ENCODE measurements at places on chromosomes 16 and 17.

DNA sequence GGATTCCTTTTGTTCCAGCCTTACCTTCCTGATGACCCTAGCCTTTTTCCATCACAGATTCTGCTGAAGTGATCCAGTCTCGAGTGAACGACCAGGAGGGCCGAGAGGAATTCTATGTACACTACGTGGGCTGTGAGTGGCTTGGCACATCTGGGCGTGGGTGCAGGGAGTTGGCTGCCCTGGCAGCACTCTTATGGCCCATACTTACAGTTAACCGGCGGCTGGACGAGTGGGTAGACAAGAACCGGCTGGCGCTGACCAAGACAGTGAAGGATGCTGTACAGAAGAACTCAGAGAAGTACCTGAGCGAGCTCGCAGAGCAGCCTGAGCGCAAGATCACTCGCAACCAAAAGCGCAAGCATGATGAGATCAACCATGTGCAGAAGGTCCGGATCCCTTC, 2.7 kb downstream of the KAT8 start:
- no peak for DNase-seq

- no peak for DNase-seq
Observed at GRCh38 chr17:30809867-30810266, 14.6 kb downstream of the CRLF3 start.

GRCh38 chr17:2282297-2282873, 21.2 kb downstream of the SMG6 start:
- DNase-seq, result peak; percentile 82

GRCh38 chr17:73261617-73261951, at the start of gene CPSF4L:
TSS of gene CPSF4L (minus strand) at chr17:73261880. CDS start at chr17:73261818, 62 bp downstream.
- DNase-seq, result no peak

GRCh38 chr17:18254888-18255649, 3.5 kb downstream of the FLII start:
- no peak for DNase-seq

- DNase-seq, result peak; percentile 81
Observed at GRCh38 chr17:35747540-35748017, 5.5 kb downstream of the GAS2L2 start.

GRCh38 chr16:83609178-83609577, 198.6 kb upstream of the HSBP1 start:
- DNase-seq, result no peak

DNA sequence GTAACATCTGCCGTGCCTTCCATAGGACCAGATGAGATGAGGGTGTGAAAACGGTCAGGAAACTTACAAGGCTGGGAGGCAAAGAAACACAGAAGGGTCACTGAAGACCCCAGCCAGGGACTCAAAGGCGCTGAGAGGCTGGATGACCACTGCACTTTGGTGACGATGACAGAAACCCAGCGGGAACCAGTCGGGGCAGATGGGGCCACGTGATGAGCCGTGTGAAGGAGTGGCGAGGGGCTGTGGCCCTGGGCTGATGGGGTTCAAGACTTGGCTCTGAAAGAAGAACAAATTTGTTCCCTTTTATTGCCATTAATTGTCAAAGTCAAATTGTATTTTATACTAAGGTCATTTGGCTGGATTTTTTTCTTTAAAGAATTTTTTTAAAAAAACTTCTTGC, 28.6 kb upstream of the ATP2C2 start:
- DNase-seq, result no peak

- DNase-seq, result no peak
Observed at GRCh38 chr17:5816491-5817070, 232.3 kb upstream of the NLRP1 start.

All from ACHN (cell line).